ENCODE measurements at places on chromosomes 16 and 17. TPM values are rescaled to one million over a fixed set of nuclear protein-coding genes. Genes with fewer than 3 reads are reported as not detected.
A peak's percentile ranks its signal among the peaks of the same experiment; 100 is the strongest.

- no peaks in the 10 kb centered on the region for H3K27me3 ChIP-seq
- H3K27ac ChIP-seq, result no peak overlapping the region
- H3K4me3 ChIP-seq, result no peak overlapping the region
- peak; percentile 41 for DNase-seq
Measured at GRCh38 chr17:27417596-27418365, 38.5 kb upstream of the KSR1 start.

GRCh38 chr17:29143894-29144293 is 36.3 kb downstream of the MYO18A start:
- H3K27me3 ChIP-seq, result no peaks in the 10 kb centered on the region
- peaks cover 65% of the 10 kb centered on the region for H3K4me1 ChIP-seq
- no peak overlapping the region for H3K4me3 ChIP-seq
- DNase-seq, result no peak

GRCh38 chr16:49158029-49158642 is 123.5 kb downstream of the CBLN1 start:
- DNase-seq, result no peak
- no peak overlapping the region for H3K27ac ChIP-seq
- no peaks in the 10 kb centered on the region for H3K36me3 ChIP-seq
- H3K27me3 ChIP-seq, result no peaks in the 10 kb centered on the region
- H3K4me3 ChIP-seq, result no peak overlapping the region
- no peaks in the 10 kb centered on the region for H3K4me1 ChIP-seq

Gene KRT37
- total RNA-seq, result 0.53 TPM

GRCh38 chr16:67120025-67120424 is 10.3 kb downstream of the PHAF1 start:
- H3K27me3 ChIP-seq, result no peaks in the 10 kb centered on the region
- no peak overlapping the region for H3K27ac ChIP-seq
- H3K4me3 ChIP-seq, result no peak overlapping the region

DNA sequence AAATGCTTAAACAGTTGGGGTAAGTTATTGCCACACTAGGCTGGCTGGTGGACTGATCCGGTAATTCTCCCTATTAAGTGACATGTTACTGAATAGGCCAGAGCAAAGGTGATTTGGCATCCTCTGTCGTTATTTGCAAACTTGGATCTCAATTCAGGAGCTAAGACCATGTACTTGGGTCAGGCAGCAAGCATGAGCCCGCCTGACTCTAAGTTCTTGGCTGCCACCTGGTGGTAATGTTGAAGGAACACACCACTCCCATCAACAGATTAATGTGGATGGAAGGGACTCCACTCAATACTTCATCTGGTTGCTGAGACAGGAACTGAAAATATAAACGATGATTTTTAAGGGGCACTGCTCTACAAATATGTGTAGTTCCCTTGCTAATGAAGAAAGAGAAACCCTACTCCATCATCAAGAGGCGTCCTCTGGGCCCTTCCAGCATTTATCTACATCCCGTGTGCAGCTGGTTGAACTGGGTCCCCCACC is 70.8 kb downstream of the EMP2 start:
- H3K4me3 ChIP-seq, result no peak overlapping the region
- DNase-seq, result no peak
- no peak overlapping the region for H3K27ac ChIP-seq
- no peaks in the 10 kb centered on the region for H3K27me3 ChIP-seq
- H3K36me3 ChIP-seq, result peaks cover 12% of the 10 kb centered on the region

- H3K4me1 ChIP-seq, result peaks cover 3% of the 10 kb centered on the region
- H3K27me3 ChIP-seq, result peaks cover 74% of the 10 kb centered on the region
- no peaks in the 10 kb centered on the region for H3K36me3 ChIP-seq
- H3K27ac ChIP-seq, result no peak overlapping the region
- H3K4me3 ChIP-seq, result no peak overlapping the region
- DNase-seq, result no peak
Measured at GRCh38 chr17:66829883-66830282, 5.0 kb upstream of the CACNG5 start.

Gene KRT40
- 0.98 TPM for total RNA-seq

DNA sequence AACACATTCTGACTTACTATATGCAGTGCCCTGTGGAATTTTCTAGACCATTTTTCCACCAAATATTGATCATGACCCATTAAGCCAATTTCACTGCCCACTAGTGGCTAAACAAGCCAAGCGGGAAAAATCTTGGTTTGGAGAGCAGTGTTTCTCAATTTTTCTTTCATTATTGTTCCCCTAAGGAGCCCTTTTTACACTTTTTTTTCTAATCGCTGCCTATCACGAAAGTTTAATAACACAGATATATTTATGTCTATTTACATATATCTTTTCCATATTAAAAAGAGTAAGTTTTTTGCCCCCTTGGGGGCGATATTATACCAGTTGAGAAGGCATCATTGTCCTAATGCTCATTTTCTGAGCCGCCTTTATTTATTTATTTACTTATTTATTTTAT is 10.8 kb upstream of the TLCD3B start:
- no peaks in the 10 kb centered on the region for H3K36me3 ChIP-seq
- no peaks in the 10 kb centered on the region for H3K27me3 ChIP-seq
- no peak for DNase-seq
- no peak overlapping the region for H3K4me3 ChIP-seq
- peaks cover 3% of the 10 kb centered on the region for H3K4me1 ChIP-seq
- no peak overlapping the region for H3K27ac ChIP-seq

- H3K36me3 ChIP-seq, result peaks cover 84% of the 10 kb centered on the region
- no peak overlapping the region for H3K4me3 ChIP-seq
- DNase-seq, result no peak
- H3K4me1 ChIP-seq, result no peaks in the 10 kb centered on the region
- no peaks in the 10 kb centered on the region for H3K27me3 ChIP-seq
Measured at GRCh38 chr17:6591599-6592158, 35.3 kb upstream of the PITPNM3 start.

GRCh38 chr16:87227296-87227951 is 89.8 kb downstream of the C16orf95 start:
- H3K27ac ChIP-seq, result no peak overlapping the region
- H3K4me1 ChIP-seq, result no peaks in the 10 kb centered on the region
- no peak overlapping the region for H3K4me3 ChIP-seq
- peaks cover 5% of the 10 kb centered on the region for H3K27me3 ChIP-seq
- no peaks in the 10 kb centered on the region for H3K36me3 ChIP-seq

Gene SLC16A11
- 0.26 TPM for total RNA-seq

GRCh38 chr16:79750311-79750710 is 149.8 kb upstream of the MAF start:
- H3K27me3 ChIP-seq, result no peaks in the 10 kb centered on the region
- DNase-seq, result no peak
- H3K4me3 ChIP-seq, result no peak overlapping the region
- H3K27ac ChIP-seq, result no peak overlapping the region
- no peaks in the 10 kb centered on the region for H3K36me3 ChIP-seq
- H3K4me1 ChIP-seq, result peaks cover 28% of the 10 kb centered on the region

Gene PLEKHG4
- total RNA-seq, result 33.7 TPM

Gene NOXO1
- total RNA-seq, result not detected

- no peaks in the 10 kb centered on the region for H3K4me1 ChIP-seq
- H3K36me3 ChIP-seq, result no peaks in the 10 kb centered on the region
- H3K4me3 ChIP-seq, result no peak overlapping the region
- no peaks in the 10 kb centered on the region for H3K27me3 ChIP-seq
- H3K27ac ChIP-seq, result no peak overlapping the region
Measured at GRCh38 chr17:61813211-61813610, 50.1 kb downstream of the BRIP1 start.

- peak overlapping the region; percentile 81 for H3K27ac ChIP-seq
- DNase-seq, result no peak
- peaks cover 33% of the 10 kb centered on the region for H3K4me1 ChIP-seq
- peak overlapping the region; percentile 88 for H3K4me3 ChIP-seq
Measured at GRCh38 chr17:42553866-42554249, 1.1 kb downstream of the HSD17B1 start.

DNA sequence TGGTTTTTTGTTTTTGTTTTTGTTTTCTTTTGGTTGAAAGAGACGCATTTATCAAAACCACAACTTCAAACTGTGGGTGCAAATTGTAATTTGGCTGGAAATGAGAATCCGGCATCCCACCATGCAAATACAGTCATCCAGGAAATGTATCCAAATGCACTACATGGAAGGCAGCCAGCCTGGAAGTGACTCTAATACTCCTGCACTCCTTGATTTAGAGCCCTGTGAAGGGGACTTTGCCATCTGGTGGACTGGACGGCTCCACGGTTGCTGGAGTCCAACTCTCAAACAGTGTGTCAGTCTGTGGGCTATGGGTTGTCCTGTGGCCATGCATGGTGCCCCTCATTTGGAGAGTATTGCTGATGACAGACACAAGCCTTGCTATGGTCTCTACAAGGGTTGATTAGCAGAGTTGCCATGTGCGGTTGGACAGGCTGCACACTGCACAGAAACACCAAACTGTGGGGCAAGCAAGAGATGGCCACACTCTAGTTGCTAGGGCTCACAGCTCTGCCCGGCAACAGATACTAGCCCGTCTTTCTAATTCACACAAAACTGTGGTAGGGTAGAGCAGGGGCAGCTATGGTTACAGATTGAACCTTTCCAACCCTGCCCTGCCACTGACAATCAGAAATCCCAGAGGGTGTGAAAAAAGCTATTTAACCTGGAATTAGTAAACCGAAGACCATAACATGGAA is 62.4 kb downstream of the VAT1L start:
- H3K4me3 ChIP-seq, result no peak overlapping the region
- DNase-seq, result no peak
- H3K36me3 ChIP-seq, result no peaks in the 10 kb centered on the region
- no peaks in the 10 kb centered on the region for H3K4me1 ChIP-seq

- no peaks in the 10 kb centered on the region for H3K36me3 ChIP-seq
- peaks cover 28% of the 10 kb centered on the region for H3K4me1 ChIP-seq
- no peaks in the 10 kb centered on the region for H3K27me3 ChIP-seq
- no peak for DNase-seq
- H3K4me3 ChIP-seq, result no peak overlapping the region
- H3K27ac ChIP-seq, result no peak overlapping the region
Measured at GRCh38 chr17:60383379-60383778, 8.6 kb downstream of the USP32 start.

Gene KRTAP3-2
- total RNA-seq, result not detected

GRCh38 chr16:2223942-2224486 is 623 bp downstream of the E4F1 start:
- H3K4me3 ChIP-seq, result peak overlapping the region; percentile 95
- no peaks in the 10 kb centered on the region for H3K27me3 ChIP-seq
- DNase-seq, result no peak
